ENCODE measurements at places on chromosomes 4 and X.

DNA sequence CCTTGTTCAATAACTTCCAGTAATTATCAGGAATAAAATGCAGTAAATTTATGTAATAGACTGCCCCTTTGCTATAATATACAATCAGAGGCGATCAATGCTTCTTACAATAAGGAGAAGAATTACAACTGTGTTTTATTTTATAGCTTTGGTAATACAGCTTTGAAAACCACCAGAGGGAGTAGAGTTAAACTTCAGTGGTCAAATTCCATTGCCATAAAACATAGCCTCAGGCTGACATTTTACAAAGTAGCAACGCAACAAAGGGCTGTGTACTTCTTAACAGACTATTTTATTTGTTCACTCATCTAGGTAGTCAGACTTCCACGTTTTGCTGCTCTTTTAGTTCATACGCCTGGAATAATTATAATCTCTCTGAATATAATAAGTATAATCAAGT is 58.5 kb downstream of the TEX13C start:
- no peak for DNase-seq

GRCh38 chr4:89064848-89065247 is 7.9 kb upstream of the FAM13A start:
- no peak for DNase-seq

GRCh38 chr4:113564493-113564892 is 197.0 kb downstream of the CAMK2D start:
- no peak for DNase-seq

GRCh38 chr4:185730387-185730786 is 81.6 kb downstream of the SORBS2 start:
- DNase-seq = no peak

DNA sequence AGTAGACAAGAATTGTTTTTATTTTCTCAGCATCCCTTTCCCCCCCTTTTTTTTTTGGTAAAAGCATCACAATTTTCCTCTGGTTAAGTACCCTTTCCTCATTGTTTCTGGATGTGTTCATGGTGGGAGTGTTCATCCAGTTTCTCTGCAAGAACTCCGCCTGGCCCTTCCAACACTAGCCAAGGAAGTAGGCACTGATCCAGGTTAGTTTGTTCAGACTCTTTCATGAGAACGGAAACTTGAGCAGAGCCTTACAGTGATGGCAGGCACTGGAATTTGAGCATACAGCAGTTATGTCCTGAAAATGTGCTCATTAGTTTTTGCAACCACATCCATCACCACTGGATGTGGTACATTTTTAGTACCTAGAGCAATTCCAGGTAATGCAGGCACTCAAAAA is 336.1 kb upstream of the BOD1L1 start:
- no peak for DNase-seq

- DNase-seq = no peak
These were observed 20.3 kb downstream of the PLRG1 start for GRCh38 chr4:154529728-154530519.

- DNase-seq = no peak
These were observed 95.7 kb downstream of the DCLK2 start for GRCh38 chr4:150173982-150174398.

GRCh38 chrX:103063191-103063845 is 653 bp downstream of the BEX1 start:
- no peak for DNase-seq

GRCh38 chr4:38698176-38698575 is 34.2 kb downstream of the KLF3 start:
- no peak for DNase-seq

- DNase-seq = no peak
These were observed 20.3 kb downstream of the KIT start for GRCh38 chr4:54677853-54678650.

DNA sequence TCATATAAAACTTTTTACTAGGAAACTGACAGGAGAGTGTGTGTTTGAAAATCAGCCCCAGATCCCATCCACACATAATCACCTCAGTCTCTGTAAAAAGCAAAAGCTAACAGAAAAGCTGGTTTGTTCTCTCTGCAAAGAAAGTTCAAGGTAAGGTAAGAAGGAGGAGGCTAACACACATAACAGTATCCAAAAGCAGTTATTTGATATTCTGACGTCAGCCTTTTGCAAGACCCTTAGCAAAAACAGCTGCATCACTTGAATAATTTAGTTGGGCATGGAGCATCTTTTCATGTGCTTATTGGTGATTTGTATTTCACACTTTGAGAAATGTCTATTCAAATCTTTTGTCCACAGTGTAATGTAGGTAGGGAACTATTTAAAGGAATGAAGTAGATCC is 5.5 kb downstream of the TCEAL9 start:
- DNase-seq = no peak

DNA sequence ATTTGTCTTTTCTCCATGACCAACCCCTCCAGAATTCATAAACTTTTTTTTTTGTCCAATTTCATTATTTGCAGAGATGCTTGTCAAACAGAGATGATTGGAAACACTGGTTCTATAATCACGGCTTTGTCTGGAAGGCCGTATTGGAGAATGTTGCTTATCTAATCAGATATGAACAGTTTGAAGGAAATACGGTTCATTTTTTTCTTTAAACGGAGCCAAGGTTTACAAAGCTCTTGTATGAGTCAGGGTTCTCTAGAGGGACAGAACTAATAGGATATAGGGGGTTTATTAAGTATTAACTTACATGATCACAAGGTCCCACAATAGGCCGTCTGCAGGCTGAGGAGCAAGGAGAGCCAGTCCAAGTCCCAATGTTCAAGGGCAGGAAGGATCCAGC is 1415.8 kb downstream of the C4orf33 start:
- no peak for DNase-seq

GRCh38 chr4:120773641-120774040 is 148.9 kb downstream of the PRDM5 start:
- DNase-seq = no peak

DNA sequence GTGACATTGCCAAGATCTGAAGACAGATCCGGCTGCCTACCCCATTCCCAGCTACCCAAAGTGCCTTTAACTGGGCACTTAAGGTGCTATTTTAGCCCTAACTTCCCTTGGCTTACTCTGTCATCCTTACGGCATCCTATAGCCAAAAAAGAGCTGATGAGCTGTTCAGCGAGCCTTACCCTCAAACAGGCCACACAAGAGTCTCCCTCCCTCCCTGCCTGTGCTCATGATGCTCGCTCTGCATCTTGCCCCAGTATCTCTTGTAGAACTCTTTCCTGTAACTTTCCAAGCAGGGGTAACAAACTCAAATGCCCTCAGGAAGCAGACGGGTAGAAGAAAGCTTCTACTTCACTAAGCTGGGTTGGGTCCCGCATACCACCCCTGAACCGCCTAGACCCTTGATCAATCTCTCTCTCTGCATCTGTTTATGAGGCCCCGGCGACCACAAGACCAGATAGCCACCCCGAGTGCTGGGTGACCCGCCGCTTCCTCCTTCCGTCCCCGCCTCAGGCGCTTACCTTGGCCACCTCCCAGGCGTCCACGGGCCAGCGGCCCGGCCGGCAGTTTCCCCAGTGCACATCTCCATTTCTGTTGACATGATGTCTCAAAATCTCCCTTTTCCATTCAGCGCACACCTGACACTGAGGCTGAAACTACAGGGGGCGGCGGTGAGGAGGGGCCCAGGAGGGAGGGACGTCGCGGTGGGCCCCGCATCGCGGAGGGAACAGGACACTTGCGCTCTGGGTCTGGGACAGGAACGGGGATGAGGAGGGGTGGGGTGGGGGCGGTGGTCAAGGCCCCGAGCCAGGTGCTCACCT is 663 bp downstream of the CXorf38 start:
- DNase-seq = peak; percentile 9

DNA sequence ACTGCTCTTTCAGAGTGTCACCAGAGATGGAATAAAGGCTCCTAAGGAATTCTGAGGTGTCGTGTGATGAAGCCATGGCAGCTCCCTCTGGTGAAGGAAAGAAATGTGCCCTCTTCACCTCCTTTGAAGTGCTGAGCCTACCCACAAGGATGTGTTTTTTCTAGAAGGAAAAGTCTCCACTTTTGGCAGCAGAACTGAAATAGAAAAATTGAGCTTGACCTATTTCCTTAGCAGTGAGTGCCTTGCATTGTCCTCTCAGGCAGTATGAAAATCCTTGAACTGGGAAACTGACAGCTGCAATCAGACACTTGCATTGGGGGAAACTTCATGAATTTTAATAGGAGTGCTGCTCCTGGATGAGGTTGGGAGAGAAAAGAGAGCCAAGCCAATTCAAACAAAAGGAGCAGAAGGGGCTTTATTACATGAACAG is 95.2 kb downstream of the DCLK2 start:
- DNase-seq = no peak

GRCh38 chr4:118991686-118992085 is 103.0 kb downstream of the SYNPO2 start:
- DNase-seq = no peak

- DNase-seq = no peak
These were observed 8.0 kb downstream of the TBC1D14 start for GRCh38 chr4:6917461-6918271.

GRCh38 chr4:79044141-79044659 is 105.0 kb upstream of the PAQR3 start:
- DNase-seq = no peak

GRCh38 chr4:106629268-106629625 is 260.7 kb upstream of the GIMD1 start:
- DNase-seq = no peak

DNA sequence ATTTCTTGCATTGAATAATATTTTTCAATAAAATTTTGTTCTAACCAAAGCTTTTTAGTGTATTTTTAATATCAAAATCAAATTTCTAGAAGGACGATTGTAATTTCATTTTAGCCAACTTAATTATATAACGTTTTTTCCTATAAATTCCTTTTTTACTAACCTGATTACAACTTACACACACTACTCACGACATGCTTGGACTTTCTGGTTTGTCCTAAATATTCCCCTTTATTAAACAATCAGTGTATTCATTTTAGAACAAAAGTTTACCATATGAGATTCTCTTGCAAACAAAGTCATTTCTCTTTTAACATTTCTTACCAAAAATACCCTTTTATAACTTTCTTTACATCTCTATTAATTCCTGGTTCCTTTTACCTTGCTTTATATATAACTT is 173.7 kb downstream of the PWWP3B start:
- DNase-seq = no peak

DNA sequence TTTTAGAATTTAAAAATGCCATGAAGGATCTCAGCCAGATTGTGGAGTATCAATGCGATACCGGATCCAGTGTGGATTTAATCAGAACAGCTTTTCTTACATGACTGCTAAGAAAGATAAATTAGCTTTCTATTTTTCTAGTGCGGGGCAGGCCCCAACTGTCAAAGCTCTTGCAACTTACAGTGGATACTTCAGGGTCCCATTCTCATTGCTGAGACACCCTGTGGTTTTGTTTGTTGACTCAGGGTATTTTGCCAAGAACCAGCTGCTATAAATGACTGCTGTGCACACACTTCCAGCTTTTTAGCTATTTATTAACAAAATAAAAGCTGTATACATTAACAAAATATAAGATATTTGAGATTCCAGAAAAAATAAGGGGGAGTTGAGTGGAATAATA is 166.4 kb downstream of the DCLK2 start:
- DNase-seq = no peak

DNA sequence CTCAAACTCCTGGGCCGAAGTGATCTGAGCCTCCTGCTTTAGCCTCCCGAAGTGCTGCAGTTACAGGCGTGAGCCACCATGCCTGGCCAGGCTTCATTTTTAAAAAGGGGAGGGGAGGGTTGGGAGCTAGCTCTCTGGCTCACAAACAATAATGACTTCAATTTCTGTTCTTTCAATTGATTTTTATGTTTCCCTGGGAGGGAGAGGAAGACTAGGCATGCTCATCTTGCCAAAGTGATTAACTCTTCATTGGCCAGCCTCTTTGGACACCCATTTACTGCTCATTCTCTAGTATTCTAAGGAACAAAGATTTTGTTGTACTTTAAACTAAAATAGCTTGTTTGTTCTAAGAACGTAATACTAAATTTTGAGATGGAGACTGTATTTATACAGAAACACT is 43.4 kb upstream of the TRIM2 start:
- DNase-seq = no peak

- DNase-seq = no peak
These were observed 351.4 kb upstream of the GATB start for GRCh38 chr4:152112190-152112589.

DNA sequence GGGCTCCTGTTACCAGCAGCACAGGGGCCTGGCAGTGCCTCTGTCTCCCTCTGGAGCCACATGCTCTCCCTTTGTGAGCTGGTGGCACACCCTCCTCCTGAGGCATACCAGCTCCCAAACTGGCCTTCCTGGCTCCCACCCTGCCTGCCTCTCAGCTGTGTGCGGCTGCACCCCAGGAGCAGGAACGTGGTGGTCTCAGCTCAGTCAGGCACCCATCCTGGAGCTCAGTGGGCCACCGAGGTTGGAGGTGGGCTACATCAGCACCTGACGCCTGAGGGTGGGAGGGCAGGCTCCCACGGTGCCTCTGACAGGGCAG is 85.9 kb upstream of the NKX1-1 start:
- DNase-seq = no peak

DNA sequence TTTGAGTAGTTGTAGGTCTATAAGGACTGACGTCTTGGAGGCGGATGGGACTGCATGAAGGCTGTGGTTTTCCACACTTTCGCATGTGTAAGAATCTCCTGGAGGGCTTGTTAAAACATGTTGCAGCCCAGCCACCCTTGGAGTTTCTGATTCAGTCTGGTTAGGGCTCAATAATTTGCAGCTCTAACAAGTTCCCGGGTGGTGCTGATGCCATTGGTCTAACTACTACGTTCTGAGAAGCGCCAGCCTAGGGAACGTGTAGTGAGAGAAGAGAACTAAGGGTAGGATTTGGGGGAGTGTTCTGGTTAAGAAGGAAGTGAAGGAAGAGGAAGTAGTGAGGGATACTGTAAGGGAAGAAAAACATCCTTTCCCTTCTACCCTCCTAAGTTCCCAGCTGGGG is 138.9 kb downstream of the LARP7 start:
- no peak for DNase-seq

- no peak for DNase-seq
These were observed 930.9 kb downstream of the DMD start for GRCh38 chrX:32280489-32280888.

- no peak for DNase-seq
These were observed 77.3 kb downstream of the FAM184B start for GRCh38 chr4:17704020-17704650.

GRCh38 chrX:135421932-135422809 is at the start of gene SMIM10L2A:
Gene SMIM10L2A (plus strand): TSS chrX:135421944. CDS start chrX:135422132, 188 bp downstream.
- no peak for DNase-seq

GRCh38 chrX:70172964-70173363 is 4.3 kb upstream of the DGAT2L6 start:
- no peak for DNase-seq

DNA sequence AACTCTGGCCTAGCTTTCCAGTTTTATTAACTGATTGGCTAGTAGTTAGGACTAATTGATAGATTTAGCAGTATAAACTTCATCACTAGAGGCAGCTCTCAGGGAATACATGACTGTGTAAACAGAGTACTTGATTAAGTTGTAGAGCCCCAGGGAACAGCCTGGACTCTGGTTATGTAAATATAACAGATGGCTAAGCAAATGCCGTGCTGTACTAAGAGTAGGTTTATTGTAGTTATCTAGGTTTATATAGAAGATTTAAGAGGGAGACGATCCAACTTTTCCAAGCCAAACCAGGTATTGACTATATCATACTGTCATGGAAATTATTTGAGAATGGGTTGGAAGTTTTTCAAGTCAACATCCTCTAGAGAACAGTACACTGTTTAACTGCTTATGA is 463.4 kb upstream of the GRID2 start:
- no peak for DNase-seq

GRCh38 chr4:66604192-66604591 is 933.9 kb upstream of the EPHA5 start:
- DNase-seq = no peak

All from activated gamma-delta T cell treated with anti-CD3 and anti-CD28 coated beads, Interleukin-2, amount 50 U/mL, for 16 hours (primary cell).